Activated CD4-positive, alpha-beta T cell treated with anti-CD3 and anti-CD28 coated beads, Interleukin-2, amount 10 ng/mL, durations not matched to agents 7 days and 5 days (primary cell): ENCODE measurements at places on chromosomes 11 and 22.

DNA sequence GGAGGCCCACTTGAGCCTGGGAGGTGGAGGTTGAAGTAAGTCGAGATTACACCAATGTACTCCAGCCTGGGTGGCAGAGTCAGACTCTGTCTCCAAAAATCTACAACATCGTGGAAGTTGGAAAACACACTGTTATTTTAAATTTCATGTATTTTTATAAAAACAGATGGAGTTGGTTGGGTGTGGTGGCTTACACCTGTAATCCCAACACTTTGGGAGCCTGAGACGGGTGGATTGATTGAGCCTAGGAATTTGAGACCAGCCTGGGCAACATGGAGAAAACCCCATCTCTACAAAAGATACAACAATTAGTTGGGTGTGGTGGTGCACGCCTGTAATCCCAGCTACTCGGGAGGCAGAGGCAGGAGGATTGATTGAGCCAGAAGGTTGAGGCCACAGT, 52.0 kb upstream of the CLTCL1 start:
- H3K36me3 ChIP-seq = peaks cover 80% of the 10 kb centered on the region
- H3K4me1 ChIP-seq = no peaks in the 10 kb centered on the region
- no peak overlapping the region for H3K4me3 ChIP-seq
- H3K27ac ChIP-seq = no peak overlapping the region
- H3K27me3 ChIP-seq = no peaks in the 10 kb centered on the region
- DNase-seq = no peak

DNA sequence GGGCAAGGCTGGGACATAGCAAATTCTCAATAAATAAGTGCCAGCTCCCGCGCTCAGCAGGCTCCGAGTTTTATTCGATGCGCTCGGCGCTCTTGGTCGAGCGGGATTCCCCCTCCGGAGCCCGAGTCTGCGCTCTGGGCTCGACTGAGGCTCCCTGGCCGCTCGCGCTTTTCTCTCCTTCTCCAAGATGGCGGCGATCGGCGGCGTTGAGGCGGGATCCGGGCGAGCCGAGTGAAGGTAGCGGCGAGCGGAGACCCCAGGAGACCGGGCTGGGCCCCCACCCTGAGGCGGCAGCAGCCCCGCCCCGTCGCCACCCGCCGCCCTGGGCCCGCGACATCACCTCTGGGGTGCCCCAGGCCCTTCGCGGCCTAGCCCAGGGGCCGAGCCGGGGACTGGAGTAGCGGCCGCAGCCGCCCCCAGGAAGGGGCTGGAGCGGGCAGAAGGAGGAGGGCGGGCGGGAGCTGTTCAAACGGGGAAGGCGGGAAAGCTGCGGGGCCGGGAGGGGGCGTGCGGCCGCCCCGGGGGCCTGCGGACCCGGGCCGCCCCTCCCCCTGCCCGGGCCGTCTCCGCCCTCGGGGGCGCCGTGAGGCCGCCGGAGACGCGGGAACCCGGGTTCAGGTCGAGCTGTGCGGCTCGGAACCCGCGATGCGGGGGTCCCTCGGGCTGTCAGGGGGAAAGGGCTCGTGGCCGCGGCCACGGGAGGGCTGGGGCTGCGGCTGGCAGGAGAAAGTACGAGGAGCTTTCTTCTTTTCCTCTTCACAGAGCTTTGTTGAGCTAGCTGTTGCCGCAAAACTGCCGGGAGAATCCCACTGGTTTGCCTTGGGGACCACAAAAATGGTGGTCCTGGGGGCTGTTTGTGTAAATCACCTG, at the start of gene HMGXB4:
Gene HMGXB4, plus strand, starts transcription at position 173 of the 870 bp plus-strand sequence. CDS start 4,898 bp downstream, outside the sequence.
- peak within 1 kb of the TSS; percentile 92 for H3K4me3 ChIP-seq
- peaks cover 31% of the 10 kb centered on the region for H3K36me3 ChIP-seq
- DNase-seq = peak; percentile 89

GRCh38 chr11:72237112-72237931, 6.7 kb downstream of the PHOX2A start:
- DNase-seq = no peak
- peaks cover 16% of the 10 kb centered on the region for H3K4me1 ChIP-seq
- H3K4me3 ChIP-seq = no peak overlapping the region
- H3K27me3 ChIP-seq = peaks cover 29% of the 10 kb centered on the region
- peaks cover 26% of the 10 kb centered on the region for H3K36me3 ChIP-seq

GRCh38 chr11:117733316-117733715, 63.7 kb downstream of the DSCAML1 start:
- no peaks in the 10 kb centered on the region for H3K36me3 ChIP-seq
- DNase-seq = no peak
- no peak overlapping the region for H3K27ac ChIP-seq
- H3K4me3 ChIP-seq = no peak overlapping the region

- peaks cover 58% of the 10 kb centered on the region for H3K27me3 ChIP-seq
- H3K4me1 ChIP-seq = peaks cover 9% of the 10 kb centered on the region
- no peak overlapping the region for H3K27ac ChIP-seq
These were observed 346 bp downstream of the FJX1 start for GRCh38 chr11:35618497-35619115.

DNA sequence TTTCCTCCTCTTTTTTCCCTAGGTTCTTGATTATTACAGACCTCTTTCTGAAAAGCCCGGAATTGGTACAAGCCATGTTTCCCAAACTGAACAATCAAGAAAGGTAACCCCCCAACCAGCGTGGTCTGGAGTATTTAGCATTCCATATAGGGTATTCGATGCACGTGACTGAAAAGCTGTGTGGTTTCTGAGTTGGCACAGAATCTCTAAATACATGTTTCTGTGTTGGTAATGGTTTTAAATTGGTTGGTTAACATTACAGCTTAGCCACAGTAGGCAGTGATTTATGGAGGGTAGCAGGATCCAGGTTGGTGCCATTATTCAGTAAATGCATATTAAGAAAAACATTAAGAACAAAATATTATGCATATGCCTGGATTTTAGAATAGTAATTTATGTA, 46.8 kb downstream of the ATXN10 start:
- H3K27ac ChIP-seq = no peak overlapping the region
- H3K4me1 ChIP-seq = peaks cover 4% of the 10 kb centered on the region
- DNase-seq = no peak
- no peaks in the 10 kb centered on the region for H3K27me3 ChIP-seq
- peaks cover 26% of the 10 kb centered on the region for H3K36me3 ChIP-seq

DNA sequence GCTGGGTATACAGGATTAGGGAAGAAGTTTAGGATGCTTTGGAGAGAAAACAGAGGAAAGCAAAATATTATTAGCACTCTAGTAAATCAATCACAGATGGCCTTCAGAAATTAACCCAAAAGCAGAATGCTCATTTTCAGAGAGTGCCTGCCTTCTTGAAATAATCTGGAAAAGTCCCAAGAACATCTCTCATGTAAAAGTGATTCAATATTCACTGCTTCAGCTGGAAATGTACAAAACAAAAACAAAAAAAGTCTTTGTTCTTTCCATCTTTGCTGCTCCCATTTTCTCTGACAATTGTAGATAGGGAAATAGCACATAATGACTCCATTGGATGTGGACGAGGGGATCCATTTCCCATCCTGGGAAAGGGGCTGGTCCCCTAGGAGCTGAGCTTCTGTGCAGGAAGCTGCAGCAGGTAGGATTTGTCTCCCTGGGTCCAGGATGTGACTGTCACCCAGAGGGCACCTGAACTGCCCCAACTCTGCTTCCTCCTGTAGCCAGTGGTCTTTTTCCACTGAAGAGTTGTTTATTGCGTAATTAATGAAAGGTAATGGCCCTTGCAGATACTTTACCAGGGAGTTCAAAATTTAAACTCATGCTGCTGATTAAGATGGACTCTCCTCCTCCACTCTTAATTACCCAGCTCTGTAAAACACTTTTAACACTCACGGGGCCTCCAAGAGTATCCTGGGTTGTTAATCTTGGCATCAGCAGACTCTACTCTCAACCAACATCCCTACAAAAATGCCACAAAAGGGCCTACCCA, 57.9 kb downstream of the SC5D start:
- DNase-seq = no peak
- no peaks in the 10 kb centered on the region for H3K4me1 ChIP-seq
- no peak overlapping the region for H3K4me3 ChIP-seq
- no peaks in the 10 kb centered on the region for H3K36me3 ChIP-seq
- no peak overlapping the region for H3K27ac ChIP-seq
- peaks cover 3% of the 10 kb centered on the region for H3K27me3 ChIP-seq

GRCh38 chr11:55854704-55855103, 16.2 kb downstream of the OR5D16 start:
- H3K4me1 ChIP-seq = no peaks in the 10 kb centered on the region
- H3K4me3 ChIP-seq = no peak overlapping the region
- no peaks in the 10 kb centered on the region for H3K36me3 ChIP-seq
- H3K27ac ChIP-seq = no peak overlapping the region

- no peak for DNase-seq
- no peaks in the 10 kb centered on the region for H3K27me3 ChIP-seq
- peaks cover 79% of the 10 kb centered on the region for H3K4me1 ChIP-seq
- peaks cover 81% of the 10 kb centered on the region for H3K36me3 ChIP-seq
- H3K27ac ChIP-seq = peak overlapping the region; percentile 99
These were observed 3.7 kb downstream of the RAC2 start for GRCh38 chr22:37240240-37240940.

DNA sequence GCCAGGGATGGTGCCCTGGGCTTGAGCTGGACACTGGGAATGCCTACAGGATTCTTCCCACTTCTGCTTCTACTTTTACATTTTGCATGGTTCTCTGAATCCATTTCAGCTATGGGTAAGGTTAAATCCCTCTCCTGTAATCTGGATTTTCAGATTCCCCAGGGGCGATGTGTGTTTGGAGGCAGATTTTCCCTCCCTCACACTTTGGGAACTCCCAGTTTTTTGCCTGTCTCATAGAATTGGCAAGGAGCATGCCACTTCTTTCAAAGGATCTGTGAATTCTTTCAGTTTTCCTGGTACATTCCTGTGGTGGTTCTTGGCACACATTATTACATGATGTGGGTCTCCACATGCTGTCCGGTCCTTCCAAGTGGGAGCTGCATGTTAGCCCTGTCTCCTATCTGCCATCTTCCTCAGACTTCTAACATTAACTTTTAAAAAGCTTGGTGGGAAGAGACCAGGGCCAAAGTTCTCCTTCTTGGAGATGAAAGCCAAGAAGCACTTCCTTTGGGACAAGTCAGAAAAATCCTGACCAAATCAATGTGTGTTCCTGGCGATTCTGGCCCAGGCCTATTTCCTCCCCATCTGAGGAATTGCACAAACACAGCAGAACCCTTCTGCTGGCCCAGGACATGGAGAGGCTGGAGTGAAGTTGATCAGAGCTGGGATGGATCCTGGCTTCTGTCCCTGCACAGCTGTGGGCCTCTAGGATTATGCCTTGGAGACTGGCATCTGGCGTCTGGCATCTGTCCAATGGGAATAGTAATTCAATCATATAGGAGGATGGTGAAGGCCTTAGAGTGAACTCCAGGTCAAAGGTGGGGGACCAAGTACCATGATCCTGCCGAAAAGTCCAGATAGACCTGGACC, 5.4 kb upstream of the APOL2 start:
- peaks cover 3% of the 10 kb centered on the region for H3K27me3 ChIP-seq
- peaks cover 6% of the 10 kb centered on the region for H3K4me1 ChIP-seq
- no peak for DNase-seq
- H3K27ac ChIP-seq = no peak overlapping the region

DNA sequence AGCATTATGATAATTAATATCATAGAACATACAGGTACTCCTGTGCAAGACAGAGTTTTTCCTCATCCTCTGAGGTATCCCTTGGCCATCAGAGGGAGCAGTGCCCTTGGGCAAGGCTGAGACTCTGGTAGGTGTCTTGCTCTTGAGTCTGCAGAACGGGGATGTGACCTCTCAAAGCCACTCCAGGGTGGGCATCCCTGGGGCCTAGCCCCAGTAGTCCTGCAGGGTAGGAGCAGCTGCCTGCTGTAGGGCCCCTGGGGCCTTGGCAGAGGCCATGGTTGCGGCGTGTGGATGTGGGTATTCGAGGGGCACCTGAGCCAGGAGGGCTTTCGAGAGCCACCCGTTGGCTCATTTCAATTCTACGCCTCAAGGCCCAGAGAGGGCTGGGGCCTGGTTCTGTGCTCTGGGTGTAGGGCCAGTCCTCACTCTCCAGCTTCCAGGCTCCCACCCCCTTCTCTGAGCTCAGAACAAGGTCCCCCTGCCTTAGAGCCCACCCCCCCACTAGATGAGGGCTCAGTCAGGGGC, 7.7 kb upstream of the OMP start:
- peaks cover 8% of the 10 kb centered on the region for H3K4me1 ChIP-seq
- no peaks in the 10 kb centered on the region for H3K27me3 ChIP-seq
- no peak overlapping the region for H3K4me3 ChIP-seq
- DNase-seq = no peak
- H3K36me3 ChIP-seq = no peaks in the 10 kb centered on the region

DNA sequence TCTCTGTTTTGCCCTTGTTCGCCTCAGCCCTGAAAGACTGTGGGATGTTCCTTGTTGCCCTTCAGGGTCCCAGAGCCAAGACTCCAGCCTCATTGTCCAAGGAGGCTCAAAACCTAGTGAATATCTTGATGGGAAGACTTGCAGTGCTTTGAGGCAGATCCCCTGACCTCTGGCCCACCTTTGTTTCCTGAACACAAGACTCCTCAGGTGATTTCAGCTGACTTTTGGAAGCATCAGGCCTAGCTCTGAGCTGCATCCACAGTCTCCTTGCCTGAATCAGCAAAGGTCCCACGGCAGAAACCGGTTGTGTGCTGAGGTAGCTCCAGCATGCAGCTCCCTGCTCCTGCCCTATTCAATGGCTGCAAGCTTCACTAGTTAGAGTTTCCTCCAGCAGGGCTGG, 159.3 kb upstream of the B3GAT1 start:
- no peak overlapping the region for H3K4me3 ChIP-seq
- no peaks in the 10 kb centered on the region for H3K4me1 ChIP-seq
- H3K27me3 ChIP-seq = peaks cover 9% of the 10 kb centered on the region
- no peak for DNase-seq
- no peak overlapping the region for H3K27ac ChIP-seq

DNA sequence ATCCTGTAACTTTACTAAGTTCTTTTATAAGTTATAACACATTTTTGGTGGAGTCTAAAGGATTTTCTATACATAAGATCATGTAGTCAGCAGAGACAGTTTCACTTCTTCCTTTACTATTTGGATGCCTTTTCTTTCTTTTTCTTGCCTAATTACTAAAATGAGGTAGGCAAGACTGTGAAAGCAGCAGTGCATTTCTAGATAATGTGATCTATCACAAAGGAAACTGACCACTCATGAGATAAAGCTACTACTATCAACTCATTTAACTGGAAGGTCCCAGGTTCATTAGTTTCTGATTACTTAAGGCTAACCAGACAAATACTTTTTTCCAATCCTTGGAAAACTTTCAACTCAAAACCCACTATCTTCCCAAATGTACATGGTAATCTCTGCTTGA, 196.2 kb upstream of the E2F8 start:
- DNase-seq = no peak
- no peak overlapping the region for H3K4me3 ChIP-seq
- peaks cover 24% of the 10 kb centered on the region for H3K27me3 ChIP-seq
- no peak overlapping the region for H3K27ac ChIP-seq

- H3K4me3 ChIP-seq = no peak overlapping the region
- H3K27ac ChIP-seq = no peak overlapping the region
- H3K27me3 ChIP-seq = no peaks in the 10 kb centered on the region
- DNase-seq = no peak
- H3K4me1 ChIP-seq = peaks cover 4% of the 10 kb centered on the region
- peaks cover 29% of the 10 kb centered on the region for H3K36me3 ChIP-seq
These were observed 72.8 kb downstream of the SFI1 start for GRCh38 chr22:31569126-31569525.
